ENCODE measurements at places on chromosomes 1 and 21.

DNA sequence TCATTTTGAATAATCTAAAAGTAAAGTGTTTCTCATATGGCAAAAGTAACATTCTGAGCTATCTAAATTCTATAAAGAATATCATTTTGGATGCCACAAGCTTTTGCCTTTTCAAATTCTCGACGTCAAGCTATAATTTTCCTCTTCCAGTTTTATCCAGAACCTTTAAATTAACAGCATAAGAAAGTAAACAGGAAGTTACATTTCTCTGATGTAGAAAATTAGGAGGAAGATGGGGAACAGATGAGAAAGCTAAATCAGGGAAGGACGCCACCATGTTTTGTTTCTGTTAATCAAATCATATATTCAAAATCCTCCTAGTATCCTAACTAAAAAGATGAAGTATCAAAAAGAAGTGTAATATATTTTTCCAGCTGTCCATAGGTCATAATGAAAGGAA lies 8.8 kb upstream of the CAMSAP2 start:
- DNase-seq, result no peak

DNA sequence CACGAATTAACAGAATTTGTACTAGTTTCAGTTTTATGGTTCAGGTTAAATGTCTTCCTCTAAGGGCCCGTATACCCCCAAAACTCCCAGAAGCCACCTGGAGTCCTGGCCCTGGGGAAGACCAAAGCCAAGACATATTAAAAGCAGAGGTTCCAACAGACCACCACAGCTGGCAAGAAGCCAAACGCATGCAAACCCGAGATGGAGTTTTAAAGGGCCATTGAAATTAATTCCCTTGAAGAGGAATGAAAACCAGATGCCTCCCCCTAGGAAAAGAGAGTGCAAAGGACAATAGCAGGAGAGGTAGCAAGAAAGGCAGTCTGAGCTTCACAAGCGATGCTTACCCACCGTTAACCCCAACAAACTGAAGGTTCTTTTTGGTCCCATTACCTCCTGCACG lies 48.1 kb downstream of the KANK4 start:
- DNase-seq, result no peak

GRCh38 chr21:43689556-43690337 lies 29.2 kb upstream of the PDXK start:
- no peak for DNase-seq

DNA sequence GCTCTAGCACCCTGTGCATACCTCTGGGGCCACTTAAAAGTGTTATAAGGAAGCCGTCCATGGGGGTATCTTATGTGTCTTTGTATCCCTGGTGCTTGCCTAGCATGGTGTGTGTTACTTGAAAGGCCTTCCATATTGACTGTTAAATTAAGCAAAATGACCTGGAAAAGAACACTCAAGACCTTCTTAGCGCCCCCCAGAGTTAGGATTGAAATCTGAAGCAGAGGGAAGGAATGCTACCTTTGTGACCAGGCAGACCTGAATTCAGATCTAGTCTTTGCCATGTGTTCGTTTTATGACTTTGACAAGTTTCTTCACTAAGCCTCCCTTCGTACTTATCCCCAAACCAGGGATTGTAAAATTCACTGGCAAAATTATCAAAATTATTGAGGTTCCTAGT lies 59.9 kb downstream of the SLC22A15 start:
- DNase-seq, result no peak

DNA sequence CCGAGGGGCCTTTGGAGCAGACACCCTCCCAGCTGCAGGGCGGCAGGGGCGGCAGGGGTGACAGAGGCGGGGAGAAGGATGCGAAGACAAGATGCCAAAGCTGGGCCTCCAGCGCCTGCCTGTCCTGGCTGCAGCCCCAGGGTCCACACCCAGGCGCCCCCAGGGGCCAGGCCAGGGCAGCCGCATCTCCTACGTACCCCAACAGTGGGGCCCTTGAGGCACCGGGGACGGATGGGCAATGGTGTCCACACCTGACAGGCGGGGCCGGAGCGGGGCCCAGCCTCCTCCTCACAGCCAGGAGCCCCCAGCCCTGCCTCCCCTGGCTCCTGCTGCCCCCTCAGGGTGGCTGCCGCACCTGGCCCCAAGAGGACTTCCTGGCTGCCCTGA lies 7.2 kb downstream of the B3GALT6 start:
- no peak for DNase-seq

DNA sequence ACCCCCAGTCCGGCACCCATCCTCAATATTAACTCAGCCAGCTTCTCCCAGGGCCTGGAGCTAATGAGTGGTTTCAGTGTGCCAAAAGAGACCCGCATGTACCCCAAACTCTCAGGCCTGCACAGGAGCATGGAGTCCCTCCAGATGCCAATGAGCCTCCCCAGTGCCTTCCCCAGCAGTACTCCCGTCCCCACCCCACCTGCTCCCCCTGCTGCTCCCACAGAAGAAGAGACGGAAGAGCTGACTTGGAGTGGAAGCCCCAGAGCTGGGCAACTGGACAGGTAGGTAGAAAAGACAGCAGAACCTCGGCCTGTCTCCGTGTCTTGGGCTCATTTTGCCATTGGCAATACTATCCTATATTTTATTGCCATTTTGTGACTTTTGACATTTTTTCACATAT lies 45.4 kb upstream of the IPO9 start:
- no peak for DNase-seq

- peak; percentile 53 for DNase-seq
Observed at GRCh38 chr1:226457307-226457712, 49.4 kb upstream of the PARP1 start.

Data from stimulated activated CD4-positive, alpha-beta T cell treated with anti-CD3 and anti-CD28 coated beads, Interleukin-2, amount 100 ng/mL, for 48 hours (primary cell).